ENCODE measurements at places on chromosomes 12 and 14.

GRCh38 chr14:91229743-91230200 lies 14.7 kb downstream of the GPR68 start:
- DNase-seq = no peak

DNA sequence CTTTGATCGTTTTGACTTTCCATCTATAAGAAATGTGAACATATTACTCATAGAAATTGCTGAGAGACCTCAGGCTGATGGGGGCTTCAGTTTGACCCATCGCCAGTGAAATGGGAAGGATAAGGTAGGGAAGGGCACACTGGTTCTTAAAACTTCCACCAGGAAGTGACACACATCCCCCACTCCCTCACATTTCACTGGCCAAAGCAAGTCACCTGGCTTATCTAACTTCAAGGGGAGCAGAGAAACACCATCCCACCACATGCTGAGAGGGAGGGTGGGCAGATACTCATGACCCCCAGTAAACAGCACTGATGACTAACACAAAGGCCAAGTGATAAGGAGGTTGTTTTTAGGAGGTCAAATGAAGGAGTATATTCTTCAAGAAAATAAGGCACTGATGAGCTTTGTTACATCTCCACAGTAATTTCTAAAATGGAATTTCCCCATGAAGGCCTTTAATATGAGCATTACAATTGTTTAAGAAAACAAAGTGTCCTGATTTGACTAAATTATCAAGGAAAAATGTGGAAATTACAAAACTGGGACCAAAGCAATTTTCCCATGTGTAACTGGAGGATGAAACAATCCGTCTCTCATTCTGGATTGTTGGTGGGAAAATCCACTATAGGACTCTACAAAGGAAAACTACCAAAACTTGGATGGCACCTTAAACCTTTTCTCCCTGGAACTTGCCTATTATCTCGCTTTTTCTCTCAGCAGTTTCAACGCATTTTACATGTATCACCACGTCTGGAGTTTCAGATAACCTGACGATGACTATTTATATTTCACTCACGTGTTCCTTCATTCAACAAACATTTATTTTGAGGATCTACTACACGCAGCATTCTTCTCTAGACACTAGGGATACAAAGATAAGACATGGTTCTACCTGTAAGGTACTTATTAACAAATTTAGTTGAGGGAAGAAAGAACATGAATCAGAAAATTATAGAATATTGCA lies 91.8 kb upstream of the EEA1 start:
- DNase-seq = no peak

DNA sequence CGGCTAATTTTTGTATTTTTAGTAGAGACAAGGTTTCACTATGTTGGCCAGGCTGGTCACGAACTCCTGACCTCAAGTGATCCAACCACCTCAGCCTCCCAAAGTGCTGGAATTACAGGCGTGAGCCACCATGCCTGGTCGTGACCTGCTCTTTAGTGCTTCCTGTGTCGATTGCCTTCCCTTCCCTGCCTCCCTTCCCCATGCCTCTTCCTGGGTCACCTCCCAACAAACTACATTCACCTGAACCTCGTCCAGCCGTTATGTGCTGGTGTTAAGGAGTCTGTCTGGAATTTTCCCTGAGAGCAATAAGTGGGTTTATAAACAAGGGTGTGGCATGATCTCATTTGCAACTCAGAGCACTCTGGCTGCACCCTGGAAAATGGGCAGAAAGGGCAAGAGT lies 32.1 kb upstream of the C12orf76 start:
- DNase-seq = no peak

GRCh38 chr14:30569903-30570226 lies 10.9 kb downstream of the G2E3 start:
- no peak for DNase-seq

- no peak for DNase-seq
These were observed 288.2 kb upstream of the TMPO start for GRCh38 chr12:98227162-98227561.

- DNase-seq = no peak
These were observed 183.0 kb downstream of the CALM1 start for GRCh38 chr14:90579816-90580215.

GRCh38 chr14:28676479-28676878 lies 90.1 kb upstream of the FOXG1 start:
- no peak for DNase-seq

DNA sequence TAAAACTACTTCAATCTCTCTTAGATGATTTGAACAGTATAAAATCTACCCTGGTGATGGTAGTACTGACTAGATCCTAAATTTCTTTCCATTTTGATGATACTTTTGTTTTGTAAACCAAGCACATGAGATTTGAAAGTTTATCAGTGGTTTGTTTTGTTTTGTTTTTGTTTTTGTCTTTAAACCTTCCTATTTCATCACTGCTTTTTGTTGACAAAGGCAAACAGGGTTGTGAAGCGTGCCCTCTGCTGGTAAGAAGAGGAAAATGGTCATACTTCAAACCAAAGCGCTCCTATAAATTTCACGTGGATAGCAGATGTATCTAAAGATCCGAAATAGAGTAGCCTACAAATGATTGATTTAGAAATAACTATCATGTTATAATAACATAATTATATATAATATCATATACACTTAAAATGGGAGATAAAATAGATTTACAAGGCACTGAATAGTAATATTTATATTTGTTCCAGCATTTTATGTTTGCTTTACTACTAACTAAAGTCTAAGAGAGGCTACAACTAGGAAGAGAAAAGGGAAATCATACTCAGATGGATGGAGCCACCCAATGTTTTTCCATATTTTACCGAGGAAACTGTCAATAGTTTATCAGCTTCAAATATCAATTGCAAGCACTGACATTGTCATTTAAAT lies 254.0 kb upstream of the USP15 start:
- peak; percentile 11 for DNase-seq

DNA sequence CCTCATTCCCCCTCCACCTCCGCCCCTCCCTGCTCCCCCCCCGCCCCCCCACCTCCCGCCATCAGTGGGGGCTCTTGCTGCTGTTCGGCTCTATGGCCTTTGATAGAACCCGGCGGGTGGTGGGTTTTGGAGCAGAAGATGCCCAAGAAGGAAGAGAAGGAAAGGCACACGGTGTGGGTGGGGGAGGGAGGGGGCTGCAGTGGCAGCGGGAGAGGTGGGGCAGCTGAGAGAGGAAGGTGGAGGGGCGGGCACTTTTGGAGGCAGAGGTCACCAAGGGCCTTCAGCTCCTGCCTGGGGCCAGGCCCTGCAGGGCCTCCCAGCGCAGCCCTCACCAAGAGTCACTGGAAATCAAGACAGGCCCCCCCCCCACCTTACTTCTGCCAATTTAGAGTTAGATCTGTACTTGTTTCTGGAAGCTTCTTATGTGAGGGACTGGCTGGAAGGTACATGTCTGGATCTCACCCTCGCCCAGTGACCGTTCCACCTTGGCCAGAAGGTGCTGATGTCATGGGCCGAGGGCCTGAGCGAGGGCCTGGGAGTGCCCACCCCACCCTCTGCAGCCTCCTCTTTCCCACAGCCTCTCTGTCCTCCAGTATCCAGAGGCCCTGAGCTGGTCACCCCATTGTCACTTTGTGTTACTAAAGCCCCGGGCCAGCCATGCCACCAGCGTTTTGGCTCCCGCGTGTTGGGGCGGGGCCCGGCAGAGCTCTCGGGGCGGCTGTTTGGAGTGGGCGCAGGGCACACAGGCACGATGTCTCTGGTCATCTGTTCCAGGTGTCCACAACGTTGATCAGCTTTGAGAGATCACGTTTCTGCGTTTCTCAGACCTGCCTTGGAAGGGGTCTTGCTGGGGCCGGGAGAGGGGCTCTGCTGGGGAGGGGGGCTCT lies 153.9 kb downstream of the KIF26A start:
- DNase-seq = no peak

- no peak for DNase-seq
These were observed 2.2 kb upstream of the SAV1 start for GRCh38 chr14:50670196-50670865.
